ENCODE measurements at places on chromosomes 6 and 20.

DNA sequence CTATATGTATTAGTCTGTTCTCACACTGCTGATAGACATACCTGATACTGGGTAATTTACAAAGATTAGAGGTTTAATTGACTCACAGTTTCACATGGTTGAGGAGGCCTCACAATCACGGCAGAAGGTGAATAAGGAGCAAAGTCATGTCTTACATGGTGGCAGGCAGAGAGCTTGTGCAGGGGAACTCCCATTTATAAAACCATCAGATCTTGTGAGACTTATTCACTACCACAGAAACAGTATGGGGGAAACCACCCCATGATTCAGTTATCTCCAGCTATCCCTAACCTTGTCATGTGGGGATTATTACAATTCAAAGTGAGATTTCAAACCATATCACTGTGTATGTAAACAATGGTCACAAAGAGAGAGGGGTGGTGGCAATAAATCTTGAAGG, 6.6 kb downstream of the CST8 start:
- no peak for DNase-seq

GRCh38 chr6:167115054-167115453, 7.8 kb upstream of the CCR6 start:
- DNase-seq, result no peak

DNA sequence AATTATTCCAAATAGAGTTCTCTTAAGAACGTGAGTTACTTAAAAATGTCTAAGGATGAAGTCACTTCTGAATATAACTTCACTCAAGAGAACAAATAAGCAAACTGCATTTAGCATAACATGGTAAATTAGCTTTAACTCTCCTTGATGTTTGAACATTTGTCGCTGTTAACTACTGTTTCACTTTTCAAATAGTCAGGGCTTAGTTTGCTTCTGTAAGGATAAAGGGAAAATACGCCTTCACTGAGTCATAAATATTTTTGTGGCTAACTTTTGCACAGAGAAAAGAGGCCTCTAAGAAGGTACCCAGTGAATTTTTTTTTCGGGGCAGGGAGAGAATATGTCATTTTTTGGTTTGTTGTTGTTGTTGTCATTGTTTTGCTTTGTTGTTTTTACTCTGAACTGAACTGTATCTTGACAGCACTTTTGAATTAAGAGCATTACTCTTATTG, 8.1 kb downstream of the PTPN1 start:
- peak; percentile 75 for DNase-seq

DNA sequence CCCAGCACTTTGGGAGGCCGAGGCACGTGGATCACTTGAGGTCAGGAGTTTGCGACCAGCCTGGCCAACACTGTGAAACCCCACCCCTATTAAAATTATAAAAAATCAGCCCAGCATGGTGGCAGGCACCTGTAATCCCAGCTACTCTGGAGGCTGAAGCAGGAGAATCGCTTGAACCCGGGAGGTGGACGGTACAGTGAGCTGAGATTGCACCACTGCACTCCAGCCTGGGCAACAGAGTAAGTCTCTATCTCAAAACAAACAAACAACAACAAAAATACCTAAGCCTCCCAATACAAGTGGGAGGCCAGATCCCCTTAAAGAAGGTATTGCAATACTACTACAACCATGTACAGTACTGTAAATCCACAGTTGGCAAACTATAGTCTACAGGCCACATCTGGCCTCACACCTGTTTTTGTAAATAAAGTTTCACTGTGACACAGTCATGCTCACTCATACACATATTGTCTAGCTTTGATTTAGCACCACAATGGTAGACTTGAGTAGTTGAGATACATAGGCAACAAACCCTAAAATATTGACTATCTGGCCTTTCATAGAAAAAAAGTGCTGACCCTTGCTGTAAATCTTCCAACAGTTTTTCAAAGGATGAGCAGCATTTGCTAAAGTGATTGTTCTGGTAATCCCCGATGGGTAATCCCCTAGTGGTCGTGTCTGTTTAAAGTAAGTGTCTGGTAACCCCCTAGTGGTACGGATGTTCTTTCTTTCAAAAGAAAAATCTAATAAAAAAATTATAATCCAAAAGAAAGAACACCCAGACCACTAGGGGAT, 202.0 kb downstream of the RNGTT start:
- no peak for DNase-seq

DNA sequence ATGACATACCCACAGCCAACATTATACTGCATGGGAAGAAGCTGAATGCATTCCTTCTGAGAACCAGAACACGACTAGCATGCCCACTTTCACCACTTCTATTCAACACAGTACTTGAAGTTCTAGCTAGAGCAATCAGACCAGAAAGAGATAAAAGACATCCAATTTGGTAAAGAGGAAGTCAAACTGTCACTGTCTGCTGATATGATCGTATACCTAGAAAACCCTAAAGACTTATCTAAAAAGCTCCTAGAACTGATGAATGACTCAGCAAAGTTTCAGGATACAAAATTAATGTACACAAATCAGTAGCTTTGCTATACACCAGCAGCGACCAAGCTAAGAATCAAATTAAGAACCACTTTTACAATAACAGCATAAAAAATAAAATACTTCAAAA, 60.5 kb downstream of the EYS start:
- DNase-seq, result no peak

GRCh38 chr6:118758946-118759345, 107.6 kb upstream of the CEP85L start:
- no peak for DNase-seq

- DNase-seq, result no peak
Observed at GRCh38 chr6:132423839-132424238, 22.6 kb upstream of the MOXD1 start.

GRCh38 chr20:36856195-36856594, 19.7 kb upstream of the TLDC2 start:
- DNase-seq, result peak; percentile 96

DNA sequence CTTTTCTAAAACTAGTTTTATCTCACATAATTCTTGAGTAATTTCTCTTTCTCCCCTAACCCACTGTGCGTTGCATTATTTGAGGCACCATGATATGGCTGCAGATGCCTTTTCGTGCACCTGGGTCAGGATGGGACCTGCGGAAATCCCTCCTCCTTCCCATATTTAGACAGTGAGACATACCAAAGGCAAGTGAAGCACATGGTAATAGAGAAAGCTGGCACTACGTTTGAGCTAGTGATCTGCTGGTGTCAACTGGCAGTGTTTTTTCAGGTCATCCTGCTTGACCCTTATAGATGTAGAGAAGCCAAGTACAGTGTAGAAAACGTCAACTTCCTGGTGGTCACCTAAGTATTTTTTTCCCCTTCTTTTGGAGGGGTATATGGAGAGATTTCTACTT, 71.7 kb downstream of the FOXO3 start:
- no peak for DNase-seq

DNA sequence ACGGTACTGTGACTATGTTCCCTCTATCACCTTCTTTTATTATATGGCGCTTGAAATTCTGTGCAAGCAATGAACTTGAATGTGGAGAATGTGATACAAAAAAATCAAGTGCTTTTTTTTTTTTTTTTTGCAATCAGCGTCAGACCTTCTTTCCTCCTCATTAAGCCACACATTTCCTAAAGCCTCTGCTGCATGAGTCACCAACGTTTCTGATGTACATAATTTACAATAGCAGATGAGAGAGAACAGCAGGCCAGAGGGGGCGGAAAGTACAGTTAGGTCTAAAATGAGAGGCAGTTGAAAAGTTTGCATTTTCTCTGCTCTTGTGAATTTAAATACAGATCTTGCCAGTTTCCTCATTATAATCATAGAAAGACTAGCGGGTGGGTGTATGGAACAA, 114.6 kb upstream of the RIPOR2 start:
- peak; percentile 85 for DNase-seq

All from EL (cell line).